Esophagus muscularis mucosa (tissue), 4 donors: ENCODE measurements at places on chromosomes 1 and 21. TPM values are rescaled to one million over a fixed set of nuclear protein-coding genes. Genes with fewer than 3 reads are reported as not detected.

The TFF2 gene
- not detected for total RNA-seq

The SLC2A5 gene
- not detected for total RNA-seq

The S100A9 gene
- total RNA-seq = 61.2 TPM

The IVL gene
- not detected for total RNA-seq

The BRDT gene
- not detected for total RNA-seq

The CR1 gene
- total RNA-seq = 1.7 TPM

The CASQ1 gene
- total RNA-seq = 2.9 TPM

The LCE3E gene
- total RNA-seq = not detected

The WNT9A gene
- total RNA-seq = 13.2 TPM

The RPE65 gene
- not detected for total RNA-seq

The CCDC181 gene
- total RNA-seq = 0.80 TPM
